ENCODE measurements at places on chromosomes 4 and X. TPM values are rescaled to one million over a fixed set of nuclear protein-coding genes. Genes with fewer than 3 reads are reported as not detected.

- no peak for DNase-seq
These were observed 161.8 kb downstream of the RAP1GDS1 start for GRCh38 chr4:98423009-98423408.

DNA sequence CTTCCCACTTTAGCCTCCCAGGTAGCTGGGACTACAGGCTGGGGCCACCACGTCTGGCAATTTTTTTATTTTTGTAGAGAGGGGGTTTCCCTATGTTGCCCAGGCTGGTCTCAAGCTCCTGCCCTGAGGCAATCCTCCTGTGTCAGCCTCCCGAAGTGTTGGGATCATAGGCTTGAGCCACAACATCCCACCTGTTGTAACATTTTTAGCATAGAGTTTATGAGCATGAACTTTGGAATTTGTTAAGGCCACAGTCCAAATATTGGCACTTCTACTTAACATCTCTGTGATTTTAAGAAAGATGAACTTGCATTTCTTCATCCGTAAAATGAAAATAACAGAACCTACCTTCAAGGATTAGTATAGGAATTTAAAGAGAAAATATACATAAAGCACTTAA lies 445.6 kb downstream of the IQCM start:
- no peak for DNase-seq

DNA sequence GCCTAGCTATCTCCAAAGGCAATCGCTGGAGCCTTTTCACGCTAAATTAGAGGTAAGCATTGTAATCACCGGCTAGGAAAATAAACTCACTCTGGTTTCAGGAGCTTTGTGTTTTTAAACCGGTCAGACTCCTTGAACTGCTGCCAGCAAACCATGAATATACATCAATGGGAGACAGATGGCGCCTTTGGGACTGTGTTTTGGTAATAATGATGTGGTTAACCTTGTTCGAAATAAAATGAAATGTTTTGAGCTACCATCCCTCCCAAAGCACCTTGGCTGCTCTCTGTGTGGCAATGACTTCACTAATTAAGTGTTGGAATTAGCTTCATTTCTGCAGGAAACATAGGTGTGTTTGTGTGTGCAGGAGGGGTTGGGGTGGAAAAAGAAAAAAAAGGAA lies 65.3 kb downstream of the CLNK start:
- no peak for DNase-seq

DNA sequence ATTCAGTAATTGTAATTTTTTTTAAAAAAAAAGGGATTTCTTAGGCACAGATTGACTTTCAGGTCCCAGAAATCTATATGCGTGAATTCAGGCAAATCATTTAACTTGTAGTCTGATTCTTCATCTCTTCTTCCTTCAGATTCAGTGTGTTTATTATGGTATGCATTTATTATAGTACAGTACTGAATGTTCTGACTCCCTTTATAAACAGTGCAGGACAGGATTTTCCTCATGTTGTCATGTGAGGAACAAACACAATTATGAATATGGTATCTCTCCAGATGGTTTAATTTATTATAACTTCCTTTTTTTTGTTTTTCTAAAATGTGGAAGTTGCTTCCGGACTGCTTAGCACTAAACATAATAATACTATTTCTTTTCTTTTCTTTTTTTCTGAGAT lies 54.2 kb downstream of the RPS3A start:
- no peak for DNase-seq

GRCh38 chr4:145779319-145779801 lies 99.4 kb downstream of the C4orf51 start:
- DNase-seq = no peak

BEX2 gene
- polyA plus RNA-seq = 55.9 TPM

GRCh38 chr4:126627255-126627654 lies 1005.5 kb upstream of the INTU start:
- DNase-seq = no peak

TRIML2 gene
- not detected for polyA plus RNA-seq

ZNF185 gene
- 4.4 TPM for polyA plus RNA-seq
